Type B pancreatic cell (in vitro differentiated cells): ENCODE measurements at places on chromosomes 5 and 9. TPM values are rescaled to one million over a fixed set of nuclear protein-coding genes. Genes with fewer than 3 reads are reported as not detected.
A peak's percentile ranks its signal among the peaks of the same experiment; 100 is the strongest.

GRCh38 chr9:36290996-36291395 is 32.7 kb upstream of the GNE start:
- H3K27me3 ChIP-seq = no peaks in the 10 kb centered on the region
- H3K27ac ChIP-seq = no peak overlapping the region
- no peak overlapping the region for H3K4me3 ChIP-seq
- no peak for DNase-seq
- H3K36me3 ChIP-seq = no peaks in the 10 kb centered on the region

Gene FOXD4L3
- not detected in 2 replicates for total RNA-seq

- H3K4me3 ChIP-seq = no peak overlapping the region
- DNase-seq = no peak
- peaks cover 5% of the 10 kb centered on the region for H3K36me3 ChIP-seq
- H3K4me1 ChIP-seq = no peaks in the 10 kb centered on the region
These were observed 71.4 kb downstream of the CARTPT start for GRCh38 chr5:71790433-71790832.

Gene SPINK4
- not detected in 2 replicates for total RNA-seq

- no peak overlapping the region for H3K27ac ChIP-seq
- DNase-seq = no peak
- no peak overlapping the region for H3K4me3 ChIP-seq
- no peaks in the 10 kb centered on the region for H3K27me3 ChIP-seq
- H3K4me1 ChIP-seq = no peaks in the 10 kb centered on the region
These were observed 75.8 kb upstream of the PCAT7 start for GRCh38 chr9:94478755-94479730.

DNA sequence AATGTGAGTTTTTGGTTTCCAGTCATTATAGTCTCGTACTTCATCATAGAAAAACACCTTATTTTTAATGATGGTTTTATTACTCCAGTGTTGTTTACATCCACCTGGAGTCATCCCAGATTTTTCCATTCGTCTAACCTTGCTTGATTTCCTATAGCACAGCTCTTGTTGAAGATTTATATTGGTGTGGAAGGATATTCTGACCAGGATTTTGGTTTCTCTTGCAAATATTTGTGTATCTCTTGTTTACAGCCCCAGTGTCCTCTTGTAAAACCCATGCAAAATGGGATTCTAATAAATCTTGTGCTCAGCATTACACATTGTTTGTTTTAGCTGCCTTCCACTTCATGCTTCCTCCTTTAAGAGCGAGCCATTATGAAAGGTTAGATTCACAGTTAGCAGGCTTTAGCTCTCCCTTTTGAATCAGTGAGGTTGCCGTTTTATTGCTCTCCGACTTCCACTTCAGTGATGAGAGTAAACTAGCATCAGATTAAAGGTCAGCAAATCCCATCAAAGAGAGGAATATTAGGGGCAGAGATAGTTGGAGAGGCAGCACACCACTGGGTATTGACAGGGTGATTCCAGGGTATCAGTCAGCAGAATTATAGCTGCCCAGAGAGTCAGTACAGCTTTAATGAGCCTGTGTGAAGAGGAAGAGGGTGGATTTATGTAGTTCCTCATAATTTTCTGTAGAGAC is 157.1 kb downstream of the PBX3 start:
- H3K27ac ChIP-seq = no peak overlapping the region
- no peaks in the 10 kb centered on the region for H3K36me3 ChIP-seq
- H3K4me1 ChIP-seq = peaks cover 49% of the 10 kb centered on the region
- H3K4me3 ChIP-seq = peak overlapping the region; percentile 27
- no peak for DNase-seq

Gene RAD50
- 41.3 and 50.1 TPM in 2 replicates for total RNA-seq

DNA sequence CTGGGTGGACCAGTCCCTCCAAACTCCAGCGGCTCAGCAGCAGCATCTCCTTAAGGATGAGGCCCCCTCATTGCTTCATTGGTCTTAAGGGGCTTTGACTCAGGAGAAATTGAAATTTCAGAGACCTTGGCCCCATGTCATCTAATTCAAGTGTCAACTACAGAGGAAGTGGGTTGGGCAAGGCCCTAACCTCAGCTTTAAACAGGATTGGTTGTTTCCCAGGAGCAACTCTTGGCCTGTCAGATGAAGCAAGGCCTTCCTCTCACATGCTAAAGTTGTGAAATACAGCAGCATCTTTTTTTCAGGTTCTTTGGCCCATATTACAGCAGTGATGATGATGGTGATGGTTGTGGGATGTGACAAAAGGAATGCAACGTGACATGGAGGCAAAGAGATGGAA is 348.3 kb downstream of the ICE1 start:
- no peaks in the 10 kb centered on the region for H3K4me1 ChIP-seq
- no peak overlapping the region for H3K4me3 ChIP-seq
- no peak overlapping the region for H3K27ac ChIP-seq
- H3K27me3 ChIP-seq = peaks cover 3% of the 10 kb centered on the region

GRCh38 chr9:127572961-127573721 is 38.9 kb upstream of the STXBP1 start:
- peak overlapping the region; percentile 99 for H3K27ac ChIP-seq
- H3K36me3 ChIP-seq = peaks cover 3% of the 10 kb centered on the region
- peaks cover 37% of the 10 kb centered on the region for H3K4me1 ChIP-seq
- peak overlapping the region; percentile 68 for H3K4me3 ChIP-seq
- no peak for DNase-seq

DNA sequence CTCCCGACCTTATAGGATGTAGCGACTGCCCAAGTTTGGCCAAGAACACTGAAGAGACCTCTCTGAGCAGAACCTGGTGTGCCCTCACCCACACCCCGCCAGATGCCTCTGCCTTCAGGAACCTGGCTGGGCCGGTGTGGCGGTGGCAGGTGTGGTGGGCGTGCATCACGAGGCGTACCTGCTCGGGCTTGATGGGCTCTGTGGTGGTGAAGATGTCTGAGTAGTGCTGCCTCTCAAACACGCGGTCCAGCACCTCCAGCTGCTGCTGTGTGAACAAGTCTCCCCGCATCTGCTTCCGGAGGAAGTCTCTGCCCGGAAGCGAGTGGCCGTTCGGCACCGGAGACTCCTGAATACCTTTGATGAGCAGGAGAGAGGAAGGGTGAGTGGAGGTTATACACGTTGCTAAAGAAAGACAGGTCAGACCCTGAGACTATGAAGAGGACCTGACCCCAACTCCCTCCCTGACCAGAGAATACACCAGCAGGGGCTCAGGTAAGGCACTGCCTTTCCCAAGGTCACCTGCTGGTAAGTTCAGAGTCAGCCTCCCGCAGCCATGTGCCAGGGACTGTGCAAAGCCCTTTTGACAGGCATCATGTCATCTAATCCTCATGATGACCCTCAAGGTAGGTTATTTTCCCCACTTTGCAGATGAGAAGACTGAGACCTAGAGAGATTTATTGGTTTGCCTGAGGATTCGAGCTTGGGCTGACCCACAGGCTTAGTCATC is 67.5 kb downstream of the PAX5 start:
- peaks cover 30% of the 10 kb centered on the region for H3K27me3 ChIP-seq
- DNase-seq = no peak
- H3K36me3 ChIP-seq = no peaks in the 10 kb centered on the region
- no peak overlapping the region for H3K4me3 ChIP-seq

DNA sequence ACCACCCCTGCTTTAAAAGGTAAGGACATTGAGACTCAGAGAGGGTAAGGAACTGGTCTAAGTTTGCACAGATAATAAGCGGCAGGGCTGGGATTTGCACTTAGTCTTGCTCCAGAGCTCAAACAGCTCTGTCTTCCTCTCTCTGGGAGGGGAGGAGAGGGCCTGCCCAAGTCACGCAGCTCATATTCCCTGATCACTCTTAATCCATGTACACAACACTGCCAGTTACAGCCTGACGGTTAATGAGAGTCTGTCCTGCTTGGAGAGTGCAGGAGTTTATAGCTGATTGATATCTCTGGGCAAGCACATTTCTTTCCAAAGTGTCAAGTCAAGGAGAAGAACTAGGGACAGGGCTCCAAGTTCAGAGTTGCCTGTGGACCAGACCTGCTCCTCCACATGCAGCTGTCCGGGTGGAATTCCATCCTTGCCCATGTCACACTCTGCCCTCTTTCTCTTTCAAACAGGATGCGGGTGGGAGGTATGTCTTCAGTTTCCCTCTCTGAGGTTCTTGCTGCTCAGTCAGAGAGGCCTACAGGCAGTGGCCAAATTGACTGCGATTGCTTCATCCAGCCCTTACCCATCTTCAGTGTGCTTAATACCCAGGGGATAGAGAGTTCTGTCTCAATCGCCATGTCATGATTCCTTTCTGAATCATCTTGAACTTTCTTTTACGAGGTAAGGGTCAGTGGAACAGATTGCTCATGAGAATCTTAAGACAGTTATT is 54.5 kb downstream of the GALNT12 start:
- no peak for DNase-seq
- no peak overlapping the region for H3K27ac ChIP-seq

DNA sequence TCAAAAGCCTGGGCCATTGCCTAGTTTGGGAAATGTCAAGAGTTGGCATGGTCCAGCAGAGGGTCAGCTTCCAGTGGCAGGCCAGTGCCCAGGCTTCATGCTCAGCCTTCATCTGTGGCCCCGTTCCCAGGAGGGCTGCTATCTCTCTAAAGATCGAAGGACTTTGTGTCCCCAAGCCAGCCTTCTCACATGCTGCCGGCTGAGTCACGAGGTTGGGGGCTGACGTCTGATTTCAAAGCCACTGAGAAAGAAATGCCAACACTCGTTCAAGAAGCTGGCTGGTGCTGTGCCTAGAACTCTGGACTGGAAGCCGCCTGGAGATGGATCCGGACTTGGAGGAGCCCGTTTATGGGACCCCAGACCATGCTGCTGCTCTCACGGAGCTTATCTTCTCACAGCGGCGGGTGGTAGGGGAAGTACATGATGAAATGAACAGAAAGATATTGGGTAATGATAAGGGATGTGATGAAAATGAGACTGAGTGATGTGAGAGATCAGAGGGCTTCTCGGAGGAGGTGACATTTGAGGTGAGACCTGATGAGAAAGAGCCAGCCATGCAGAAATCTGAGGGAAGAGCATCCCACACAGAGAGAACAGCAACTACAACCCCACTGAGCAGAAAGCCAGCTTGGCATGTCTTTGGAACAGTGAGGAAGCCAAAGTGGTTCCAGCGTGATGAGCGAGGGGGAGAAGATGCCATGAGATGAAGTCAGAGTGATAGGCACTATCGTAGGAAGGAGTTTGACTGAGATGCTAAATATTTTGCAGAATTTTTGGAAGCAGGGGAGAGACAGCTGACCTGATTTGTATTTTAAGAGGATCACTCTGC is 54.9 kb upstream of the BOD1 start:
- DNase-seq = no peak
- H3K36me3 ChIP-seq = no peaks in the 10 kb centered on the region
- H3K27me3 ChIP-seq = no peaks in the 10 kb centered on the region
- no peak overlapping the region for H3K4me3 ChIP-seq
- H3K4me1 ChIP-seq = peaks cover 47% of the 10 kb centered on the region
- no peak overlapping the region for H3K27ac ChIP-seq

DNA sequence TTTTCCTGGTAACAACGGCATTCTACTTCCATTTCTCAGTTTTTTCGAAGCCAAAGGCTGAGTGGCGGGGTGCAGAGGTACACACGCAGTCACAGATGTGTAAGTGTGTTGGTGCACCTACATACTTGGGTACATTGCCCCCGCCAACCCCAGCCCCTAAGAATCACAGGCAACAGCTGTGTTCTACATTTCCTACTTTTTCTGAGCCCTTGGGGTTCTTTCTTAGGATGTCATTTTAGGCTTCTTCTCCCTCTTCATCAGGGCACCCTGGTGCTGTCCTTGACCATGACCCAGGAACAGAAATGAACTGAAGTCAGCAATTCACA is 104.8 kb downstream of the PAX5 start:
- no peak overlapping the region for H3K27ac ChIP-seq
- no peaks in the 10 kb centered on the region for H3K36me3 ChIP-seq
- no peaks in the 10 kb centered on the region for H3K4me1 ChIP-seq
- DNase-seq = no peak
- H3K4me3 ChIP-seq = no peak overlapping the region

GRCh38 chr5:28046596-28046995 is 1008.2 kb upstream of the CDH9 start:
- no peaks in the 10 kb centered on the region for H3K36me3 ChIP-seq
- no peak for DNase-seq
- H3K4me3 ChIP-seq = no peak overlapping the region
- H3K27me3 ChIP-seq = no peaks in the 10 kb centered on the region
- no peaks in the 10 kb centered on the region for H3K4me1 ChIP-seq
- no peak overlapping the region for H3K27ac ChIP-seq

DNA sequence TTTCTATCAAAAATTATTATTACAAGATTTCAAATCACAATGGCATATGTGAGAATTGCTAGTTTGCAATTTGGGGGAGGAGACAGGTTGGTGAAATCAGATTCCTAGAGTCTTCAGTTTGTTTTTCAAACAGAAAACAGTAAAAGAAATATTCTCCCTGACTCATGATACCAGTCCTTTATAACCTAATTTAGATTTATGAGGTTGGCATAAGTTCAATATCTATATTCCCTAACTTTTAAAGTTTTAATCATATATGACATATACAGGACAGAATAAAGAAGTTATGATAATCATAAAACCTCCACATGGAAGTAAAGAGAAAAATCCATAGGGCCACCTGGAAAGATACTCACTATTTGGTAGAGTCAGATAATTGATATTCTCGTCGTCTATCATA is 167.1 kb upstream of the GNA14 start:
- no peaks in the 10 kb centered on the region for H3K27me3 ChIP-seq
- H3K27ac ChIP-seq = no peak overlapping the region
- H3K36me3 ChIP-seq = peaks cover 17% of the 10 kb centered on the region
- H3K4me1 ChIP-seq = peaks cover 10% of the 10 kb centered on the region
- H3K4me3 ChIP-seq = no peak overlapping the region
- no peak for DNase-seq

Gene CXCL14
- 70.3 and 125 TPM in 2 replicates for total RNA-seq

Gene LECT2
- total RNA-seq = not detected in 2 replicates

DNA sequence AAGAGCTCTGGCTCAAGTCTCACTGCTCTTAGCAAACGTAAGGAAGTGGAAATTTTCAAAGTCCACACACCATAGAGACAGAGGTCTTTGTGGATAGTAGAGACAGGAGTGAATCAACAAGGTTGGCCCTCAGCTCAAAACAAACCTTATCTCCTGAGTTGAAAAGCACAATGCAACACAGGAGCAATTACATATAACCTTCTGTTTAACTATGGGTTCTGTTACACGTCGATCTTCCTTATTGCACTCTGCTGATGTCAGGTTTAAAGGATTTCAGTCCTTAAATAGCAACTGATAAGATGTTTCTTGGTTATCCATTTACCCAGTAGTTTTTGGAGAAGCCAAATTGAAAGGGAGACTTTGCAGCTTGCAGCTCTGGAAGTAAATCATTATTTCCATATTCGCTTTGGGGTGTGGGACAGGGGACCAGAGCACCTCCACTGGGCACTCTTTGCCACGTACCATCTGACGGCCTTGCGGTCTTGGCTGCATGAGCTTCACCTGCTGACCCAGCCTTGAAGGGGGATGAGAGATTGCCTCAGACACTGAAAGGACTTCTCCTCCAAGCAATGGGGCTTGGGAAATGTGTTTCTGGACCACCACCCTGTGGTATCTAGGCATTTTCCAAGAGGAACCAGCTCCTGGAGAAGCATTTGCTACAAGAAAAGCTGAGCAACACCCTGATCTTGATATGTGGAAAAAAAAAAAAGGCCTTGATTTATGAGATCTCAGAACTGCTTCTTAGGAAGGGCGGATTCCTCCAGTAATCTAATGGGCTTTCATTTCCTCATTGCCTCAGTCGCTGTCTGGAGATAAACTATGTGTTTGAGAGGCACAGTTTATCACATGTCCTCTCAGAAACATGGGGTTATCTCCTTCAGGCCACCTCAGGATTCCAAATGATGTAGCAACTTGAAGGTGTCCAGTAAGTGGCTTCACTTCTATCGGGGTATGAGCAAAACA is 56.2 kb upstream of the ZNF622 start:
- H3K27ac ChIP-seq = peak overlapping the region; percentile 82
- H3K36me3 ChIP-seq = no peaks in the 10 kb centered on the region
- peaks cover 3% of the 10 kb centered on the region for H3K27me3 ChIP-seq
- peak overlapping the region; percentile 50 for H3K4me3 ChIP-seq
- H3K4me1 ChIP-seq = peaks cover 10% of the 10 kb centered on the region
